ENCODE measurements at places on chromosomes 4 and X.

- DNase-seq, result no peak
These were observed 43.3 kb downstream of the HOPX start for GRCh38 chr4:56637791-56638190.

- no peak for DNase-seq
These were observed 106.4 kb downstream of the MID1 start for GRCh38 chrX:10513974-10514373.

DNA sequence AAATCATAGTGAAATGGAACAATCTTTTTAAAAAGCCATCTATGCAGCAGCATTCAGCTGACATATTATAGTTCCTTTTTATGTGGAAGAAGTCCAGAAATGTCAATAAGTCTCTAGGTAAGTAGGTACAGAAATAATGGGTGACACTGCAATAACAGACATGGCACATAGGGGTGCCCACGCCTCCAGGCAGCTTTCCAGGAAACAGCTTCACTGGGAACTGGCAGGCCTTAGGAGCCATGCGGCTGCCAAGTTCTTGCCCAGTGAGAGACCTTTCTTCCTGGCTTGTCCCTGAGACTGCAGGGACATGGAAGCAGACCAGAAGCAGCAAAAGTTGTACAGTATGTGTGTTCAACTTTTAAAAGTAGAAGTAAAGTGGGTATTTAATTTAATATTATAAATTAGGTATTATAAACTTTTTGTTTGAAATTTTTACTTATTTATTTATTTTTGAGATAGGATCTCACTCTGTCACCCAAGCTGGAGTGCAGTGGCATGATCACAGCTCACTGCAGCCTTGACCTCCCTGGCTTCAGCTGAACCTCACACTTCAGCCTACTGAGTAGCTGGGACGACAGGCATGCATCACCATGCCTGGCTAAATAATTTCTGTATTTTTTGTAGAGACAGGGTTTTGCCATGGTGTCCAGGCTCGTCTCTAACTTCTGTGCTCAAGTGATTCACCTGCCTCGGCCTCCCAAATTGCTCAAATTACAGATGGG lies 12.1 kb upstream of the ETNPPL start:
- no peak for DNase-seq

DNA sequence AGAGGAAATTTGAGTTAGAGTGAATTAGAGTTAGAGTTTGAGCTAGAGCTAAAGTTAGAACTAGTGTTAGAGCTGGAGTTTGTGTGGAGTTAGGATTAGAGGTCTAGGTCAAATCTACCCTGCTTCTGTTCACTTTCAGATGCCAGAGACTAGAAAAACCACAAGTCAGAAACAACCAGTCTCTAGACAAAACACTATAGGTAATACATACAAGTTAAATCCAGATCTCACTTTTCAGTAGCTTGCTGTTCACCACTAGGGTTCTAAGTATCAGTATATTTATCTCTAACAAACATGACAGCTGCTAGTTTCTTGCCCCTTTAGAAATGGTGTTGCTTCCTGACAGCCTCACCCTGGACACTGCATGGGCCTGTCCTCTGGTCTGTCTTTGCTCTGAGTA lies 300.7 kb downstream of the ARAP2 start:
- no peak for DNase-seq

DNA sequence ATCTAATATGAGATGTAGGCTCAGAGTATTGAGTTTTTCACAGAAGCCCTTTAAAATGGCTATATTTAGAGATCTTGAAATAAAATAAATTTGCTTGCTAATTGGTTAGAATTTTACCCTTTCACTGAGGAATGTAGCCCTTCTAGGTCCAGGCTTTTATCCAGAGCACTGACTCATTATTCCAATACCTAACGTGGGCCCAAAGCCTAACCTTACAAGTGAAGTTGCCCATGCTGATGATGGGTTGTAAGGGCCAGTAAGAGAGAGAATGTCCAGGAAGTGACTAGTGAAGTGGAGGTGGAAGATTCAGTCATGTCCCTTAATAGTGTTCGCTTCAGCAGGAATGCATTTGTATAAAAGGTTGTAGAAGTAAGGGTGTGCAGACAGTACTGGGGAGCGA lies 155.9 kb downstream of the STIM2 start:
- no peak for DNase-seq

DNA sequence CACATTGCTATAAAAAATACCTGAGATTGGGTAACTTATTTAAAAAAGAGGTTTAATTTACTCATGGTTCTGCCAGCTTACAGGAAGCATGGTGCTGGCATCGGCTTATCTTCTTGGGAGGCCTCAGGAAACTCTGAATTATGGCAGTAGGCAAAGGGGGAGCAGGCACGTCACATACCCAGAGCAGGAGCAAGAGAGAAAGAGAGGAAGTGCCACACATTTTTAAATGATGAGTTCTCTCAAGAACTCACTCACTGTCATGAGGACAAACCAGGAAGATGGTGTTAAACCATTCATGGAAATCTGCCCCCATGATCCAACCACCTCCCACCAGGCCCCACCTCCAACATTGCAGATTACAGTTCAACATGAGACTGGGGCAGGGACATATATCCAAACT lies 10.0 kb upstream of the AFF1 start:
- DNase-seq, result no peak

- no peak for DNase-seq
These were observed 52.1 kb upstream of the NAP1L2 start for GRCh38 chrX:73266766-73267165.

GRCh38 chr4:7699031-7699430 lies 240.6 kb downstream of the AFAP1 start:
- no peak for DNase-seq

DNA sequence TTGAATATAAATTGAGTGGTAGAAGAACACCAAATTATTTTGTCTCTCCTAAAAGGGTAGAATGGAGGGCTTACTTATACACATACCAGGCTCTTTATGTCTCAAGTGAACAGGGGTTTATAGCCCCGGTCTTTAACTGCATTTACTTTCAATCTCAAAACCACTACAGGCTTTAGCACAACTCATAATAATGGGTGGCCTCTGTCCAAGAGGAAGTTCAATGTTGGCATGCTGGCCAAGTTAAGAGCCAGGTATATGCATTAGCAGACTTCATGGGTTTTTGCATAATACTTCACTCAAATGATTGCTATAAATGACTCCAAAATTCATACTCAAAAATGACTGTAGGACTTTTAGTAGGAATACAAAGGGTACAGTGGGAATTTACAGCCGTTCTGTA lies 118.5 kb upstream of the OTUD4 start:
- no peak for DNase-seq

All from stimulated activated CD4-positive, alpha-beta T cell treated with anti-CD3 and anti-CD28 coated beads, Interleukin-1b, Interleukin-23, amount 100 ng/mL, for 24 hours (primary cell).